ENCODE measurements at places on chromosomes 6 and 20.

DNA sequence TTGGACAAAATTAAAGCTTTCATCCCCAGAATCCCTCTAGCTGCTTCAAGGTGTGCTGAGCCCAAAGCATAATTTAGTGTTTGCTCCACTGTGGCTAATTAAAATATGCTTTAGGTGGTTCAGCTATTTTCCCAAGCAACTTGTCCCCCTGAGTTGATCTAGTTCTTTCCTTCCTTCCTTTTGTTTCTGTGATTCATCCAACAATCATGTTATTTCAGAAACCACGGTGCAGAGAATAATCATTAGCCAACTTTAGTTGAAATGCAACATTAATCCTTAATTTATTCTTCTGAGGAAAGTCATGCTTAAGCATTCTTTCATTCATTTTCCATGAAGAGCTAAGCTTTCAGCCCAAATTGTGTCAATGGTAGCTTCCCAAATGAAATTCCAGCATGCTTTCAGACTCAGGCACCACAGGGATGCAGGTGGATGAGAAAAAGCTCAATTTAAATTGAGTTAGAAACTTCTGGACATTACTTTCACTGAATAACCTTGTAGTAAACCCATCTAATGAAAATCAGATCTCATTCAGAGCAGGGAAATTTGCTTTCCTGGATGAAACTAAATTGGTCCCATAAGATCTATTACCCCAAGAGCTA lies 209.0 kb upstream of the NT5E start:
- DNase-seq, result no peak

GRCh38 chr6:76790881-76791280 lies 672.4 kb downstream of the HTR1B start:
- DNase-seq, result no peak

- DNase-seq, result no peak
These were observed 43.3 kb downstream of the TGM2 start for GRCh38 chr20:38121741-38122140.

DNA sequence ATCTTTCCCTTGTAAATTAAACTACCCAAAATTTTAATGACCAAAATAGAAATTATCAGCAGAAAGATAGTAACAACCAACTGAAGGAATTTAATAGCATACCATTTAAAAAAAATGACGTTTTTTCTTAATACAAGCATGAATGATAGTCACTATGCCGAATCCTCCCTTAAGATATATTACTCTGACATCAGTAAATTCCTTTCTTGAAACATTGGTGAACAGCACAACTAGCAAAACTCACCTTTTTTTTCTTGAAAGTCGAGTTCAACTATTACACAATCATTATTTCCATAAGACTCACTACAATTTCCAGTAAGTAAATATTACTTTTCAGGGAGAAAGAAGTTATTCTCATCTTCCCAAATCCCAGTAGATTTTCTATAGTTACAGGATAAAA lies 433.2 kb downstream of the GRIK2 start:
- no peak for DNase-seq

- no peak for DNase-seq
These were observed 39.4 kb upstream of the MYB start for GRCh38 chr6:135141728-135142127.

DNA sequence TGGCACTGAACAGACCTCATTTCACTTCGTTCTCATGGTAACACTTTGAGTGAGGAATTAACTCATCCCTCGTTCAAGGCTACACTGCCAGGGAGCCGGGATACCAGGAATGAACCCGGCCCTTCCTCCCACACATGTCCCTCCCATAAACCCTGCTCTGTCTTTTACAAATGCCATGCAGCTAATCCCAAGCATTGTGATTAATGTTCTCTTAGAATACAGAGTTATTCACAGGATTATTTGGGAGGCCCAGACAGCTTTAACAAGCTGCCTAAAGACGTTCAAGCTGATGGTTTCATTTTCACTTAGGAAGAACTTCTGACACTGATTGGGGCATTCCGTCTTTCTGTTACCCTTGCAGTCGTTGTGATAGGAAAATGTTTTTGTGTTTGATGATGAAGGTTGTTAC lies 42.5 kb upstream of the CD83 start:
- DNase-seq, result no peak

- DNase-seq, result no peak
These were observed 16.1 kb downstream of the TENT5A start for GRCh38 chr6:81736428-81736827.

- no peak for DNase-seq
These were observed 19.3 kb downstream of the RBM38 start for GRCh38 chr20:57410398-57410920.

DNA sequence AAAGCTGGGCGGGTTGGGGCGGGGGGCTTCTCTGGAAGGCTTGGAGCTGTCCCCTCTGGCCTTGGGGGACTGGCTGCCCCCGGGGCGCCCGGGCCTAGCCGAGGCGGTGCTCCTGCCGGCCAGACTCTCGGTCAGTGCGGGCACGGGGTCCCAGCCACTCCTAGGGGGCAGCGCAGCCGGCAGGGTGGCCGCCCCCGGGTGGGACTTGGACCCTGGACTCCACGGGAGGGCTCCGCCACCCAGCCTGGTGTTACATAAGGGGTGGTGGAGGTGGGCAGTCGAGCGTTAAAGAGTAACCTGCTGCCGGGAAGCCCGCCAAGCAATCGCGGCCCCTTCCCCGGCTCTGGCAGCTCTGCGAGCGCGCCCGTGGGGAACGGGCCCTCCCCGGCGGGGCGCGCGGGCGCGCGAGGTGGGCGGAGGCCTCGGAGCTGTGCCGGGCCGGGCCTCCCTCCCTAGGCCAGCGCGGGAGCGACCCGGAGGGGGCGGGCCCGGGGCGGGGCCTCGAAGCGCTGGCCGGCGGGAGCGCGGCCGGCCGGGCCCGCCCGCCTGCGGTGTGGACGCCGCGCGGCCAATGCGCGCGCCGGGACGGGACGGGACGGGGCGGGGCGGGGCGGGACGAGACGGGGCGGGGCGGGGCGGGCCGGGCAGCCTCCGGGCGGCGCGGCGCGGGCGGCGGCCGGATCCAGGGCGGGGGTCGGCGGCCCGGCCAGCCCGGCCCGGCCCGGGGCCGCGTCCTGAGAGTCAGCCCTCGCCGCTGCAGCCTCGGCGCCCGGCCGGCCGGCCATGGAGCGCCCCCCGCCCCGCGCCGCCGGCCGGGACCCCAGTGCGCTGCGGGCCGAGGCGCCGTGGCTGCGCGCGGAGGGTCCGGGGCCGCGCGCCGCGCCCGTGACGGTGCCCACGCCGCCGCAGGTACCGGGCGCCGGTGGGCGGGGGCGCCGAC lies at the start of gene SLC2A4RG:
Gene SLC2A4RG (plus strand): TSS at position 647 of the 940 bp plus-strand sequence. CDS start 137 bp downstream, at position 784.
- no peak for DNase-seq

DNA sequence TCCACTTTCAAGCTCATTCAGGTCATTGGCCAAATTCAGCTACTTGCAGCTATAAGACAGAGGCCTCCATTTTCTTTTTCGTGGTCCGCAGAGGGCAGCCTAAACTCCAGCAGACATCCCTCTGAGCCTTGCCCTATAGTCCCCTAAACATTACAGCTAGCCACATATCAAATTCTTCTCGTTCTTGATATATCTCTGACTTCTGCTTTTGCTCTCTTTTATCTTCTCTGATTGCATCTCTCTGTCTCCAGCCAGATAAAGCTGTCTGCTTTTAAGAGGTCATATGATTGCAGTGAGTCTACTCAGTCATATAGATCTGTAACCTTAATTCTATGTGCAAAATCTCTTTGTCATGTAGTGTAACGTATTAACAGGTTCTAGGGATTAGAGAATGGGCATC lies 358.4 kb upstream of the RGS17 start:
- DNase-seq, result no peak

DNA sequence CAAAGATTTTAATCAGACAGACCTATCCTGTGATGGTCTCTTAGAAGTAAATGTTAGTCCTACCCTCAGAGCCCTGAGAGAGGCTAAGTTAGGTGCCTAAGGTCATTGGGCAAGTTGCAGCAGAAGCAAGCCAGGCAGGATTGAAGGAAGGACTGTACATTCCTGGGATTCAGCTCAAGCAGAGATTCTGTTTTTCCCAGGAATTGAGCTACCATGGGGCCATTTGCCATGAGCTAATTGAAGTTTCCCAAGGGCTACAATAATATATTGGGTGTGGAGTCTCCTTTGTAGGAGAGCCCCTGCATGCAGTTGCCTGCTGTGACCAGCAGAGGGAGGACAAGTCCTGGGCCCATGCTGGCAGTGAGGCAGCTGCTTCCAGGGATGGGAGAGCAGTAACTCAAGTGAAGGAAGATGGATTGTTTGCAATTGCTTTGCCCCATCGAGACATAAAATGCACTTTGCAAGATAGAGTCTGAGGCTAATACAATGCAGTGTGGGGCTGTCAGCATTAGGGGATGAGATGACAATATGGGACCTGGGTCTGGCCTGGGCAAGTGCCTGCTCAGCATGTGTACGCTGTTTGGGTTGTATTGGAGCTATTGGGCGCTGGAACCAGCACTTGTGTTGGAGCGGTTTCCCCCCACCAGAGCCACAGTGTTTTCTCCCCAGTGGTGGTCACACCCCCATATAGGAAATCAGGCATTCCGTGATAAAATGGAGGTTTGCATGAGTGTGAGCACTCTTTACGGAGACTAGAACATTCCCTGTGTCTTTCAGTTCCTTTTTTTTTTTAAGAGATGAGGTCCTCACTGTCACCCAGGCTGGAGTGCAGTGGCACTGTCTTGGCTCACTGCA lies 27.9 kb downstream of the DNMT3B start:
- DNase-seq, result peak; percentile 61

GRCh38 chr20:58246346-58246745 lies 17.9 kb upstream of the ANKRD60 start:
- DNase-seq, result no peak

GRCh38 chr6:88133718-88134117 lies 32.4 kb downstream of the CNR1 start:
- no peak for DNase-seq

DNA sequence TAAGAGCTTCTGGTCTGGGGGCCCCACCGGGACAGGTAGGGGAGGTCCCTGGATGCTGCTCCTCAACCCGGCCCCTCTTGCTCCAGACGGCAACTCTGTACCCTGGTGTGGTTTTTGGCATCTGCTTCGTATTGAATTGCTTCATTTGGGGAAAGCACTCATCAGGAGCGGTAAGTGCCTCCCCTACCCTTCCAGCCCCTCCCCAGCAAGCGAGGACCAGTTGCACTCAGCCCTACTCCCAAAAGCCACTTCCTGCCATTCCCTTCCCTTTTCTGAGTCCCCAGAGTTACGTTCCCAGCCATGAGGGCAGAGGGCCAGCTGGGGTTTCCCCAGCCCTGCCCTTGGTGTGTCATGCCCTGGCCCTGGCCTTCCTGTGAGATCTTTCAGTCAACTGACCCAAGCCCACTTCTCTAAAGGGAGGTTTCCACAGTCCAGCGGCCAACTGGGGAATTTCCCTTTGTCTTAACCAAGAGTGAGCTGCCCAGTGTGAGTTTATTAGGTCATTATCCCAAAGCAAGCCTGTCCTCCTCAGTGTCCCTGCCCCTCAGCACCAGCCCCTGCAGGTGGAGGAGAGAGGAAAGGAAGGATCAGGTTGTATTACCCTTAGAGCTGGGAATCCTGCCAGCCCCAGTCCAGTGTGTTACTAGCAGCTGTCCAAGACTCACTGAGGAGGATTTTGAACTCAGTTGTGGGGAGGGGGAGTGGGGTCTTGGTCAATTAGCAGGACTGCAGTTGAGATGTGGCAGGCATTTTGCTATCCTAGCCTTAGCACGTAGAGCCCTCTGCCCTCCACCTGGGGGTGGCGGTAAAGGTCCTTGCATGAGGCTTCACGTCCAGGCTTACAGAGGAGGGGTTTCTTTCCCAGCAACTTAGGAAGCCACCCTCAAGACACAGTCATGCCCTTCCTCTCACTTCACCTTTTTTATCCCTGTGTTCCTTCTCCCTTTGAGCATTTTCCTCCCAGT lies 45.8 kb downstream of the TM9SF4 start:
- no peak for DNase-seq

DNA sequence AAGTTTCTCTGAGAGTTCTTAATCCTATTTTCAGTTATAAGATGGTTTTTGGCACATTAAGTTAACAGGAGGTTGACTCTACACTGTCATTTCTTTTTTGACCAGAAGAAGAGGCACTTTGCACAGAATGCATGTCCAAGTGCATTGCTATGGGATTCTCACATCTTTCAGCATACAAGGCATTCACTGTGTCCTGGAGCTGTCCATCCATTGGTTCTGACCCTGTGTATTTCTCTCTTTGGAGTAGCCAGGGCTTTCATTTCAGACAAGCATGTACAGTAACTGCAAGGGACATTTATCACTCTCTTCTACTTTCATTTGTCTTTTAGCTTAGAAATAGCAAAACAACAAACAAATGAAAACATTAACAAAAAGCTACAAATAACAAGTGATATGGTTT lies 275.1 kb upstream of the IMPG1 start:
- no peak for DNase-seq

GRCh38 chr6:163554663-163555062 lies 140.1 kb downstream of the QKI start:
- peak; percentile 16 for DNase-seq

- DNase-seq, result no peak
These were observed 8.9 kb downstream of the ATXN1 start for GRCh38 chr6:16752206-16752866.

DNA sequence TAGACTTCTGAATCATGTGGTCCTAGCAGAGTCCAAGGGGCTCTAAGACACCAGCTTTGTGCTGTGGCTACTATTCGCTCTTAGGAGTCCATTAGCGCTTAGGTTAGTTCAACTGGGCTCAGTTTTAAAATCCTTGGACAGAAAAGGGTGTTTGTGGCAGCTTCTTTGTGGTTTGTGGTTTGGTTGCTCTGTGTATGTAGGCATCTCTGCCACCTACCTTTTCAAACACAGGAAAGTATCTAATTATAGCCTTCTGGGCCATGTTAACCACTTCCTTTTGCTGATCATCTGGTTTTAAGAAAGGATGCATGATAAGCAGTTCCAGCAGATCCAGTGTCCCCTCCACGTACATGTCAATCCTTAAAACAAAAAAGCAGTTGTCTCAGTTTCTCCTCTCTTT lies 10.8 kb downstream of the GSTA4 start:
- no peak for DNase-seq

GRCh38 chr20:21571841-21572690 lies 58.2 kb upstream of the NKX2-2 start:
- DNase-seq, result no peak

DNA sequence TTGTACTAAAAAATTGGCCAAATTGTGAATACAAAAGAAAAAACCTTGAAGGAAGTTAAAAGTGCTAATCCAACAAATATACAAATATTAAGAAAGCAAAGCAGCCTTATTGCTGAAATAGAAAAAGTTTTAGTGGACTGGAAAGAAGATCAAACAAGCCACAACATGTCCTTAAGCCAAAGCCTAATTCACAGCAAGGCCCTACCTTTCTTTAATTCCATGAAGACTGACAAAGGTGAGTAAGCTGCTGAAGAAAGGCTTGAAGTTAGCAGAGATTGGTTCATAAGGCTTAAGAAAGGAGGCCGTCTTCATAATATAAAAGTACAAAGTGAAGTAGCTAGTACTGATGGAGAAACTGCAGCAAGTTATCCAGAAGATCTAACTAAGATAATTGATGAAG lies 53.5 kb downstream of the TINAG start:
- no peak for DNase-seq

Data from activated CD4-positive, CD25-positive, alpha-beta regulatory T cell treated with anti-CD3 and anti-CD28 coated beads, Interleukin-2, amount 50 U/mL, for 16 hours (primary cell).